ENCODE measurements at places on chromosomes 12 and 14.
A peak's percentile ranks its signal among the peaks of the same experiment; 100 is the strongest.

DNA sequence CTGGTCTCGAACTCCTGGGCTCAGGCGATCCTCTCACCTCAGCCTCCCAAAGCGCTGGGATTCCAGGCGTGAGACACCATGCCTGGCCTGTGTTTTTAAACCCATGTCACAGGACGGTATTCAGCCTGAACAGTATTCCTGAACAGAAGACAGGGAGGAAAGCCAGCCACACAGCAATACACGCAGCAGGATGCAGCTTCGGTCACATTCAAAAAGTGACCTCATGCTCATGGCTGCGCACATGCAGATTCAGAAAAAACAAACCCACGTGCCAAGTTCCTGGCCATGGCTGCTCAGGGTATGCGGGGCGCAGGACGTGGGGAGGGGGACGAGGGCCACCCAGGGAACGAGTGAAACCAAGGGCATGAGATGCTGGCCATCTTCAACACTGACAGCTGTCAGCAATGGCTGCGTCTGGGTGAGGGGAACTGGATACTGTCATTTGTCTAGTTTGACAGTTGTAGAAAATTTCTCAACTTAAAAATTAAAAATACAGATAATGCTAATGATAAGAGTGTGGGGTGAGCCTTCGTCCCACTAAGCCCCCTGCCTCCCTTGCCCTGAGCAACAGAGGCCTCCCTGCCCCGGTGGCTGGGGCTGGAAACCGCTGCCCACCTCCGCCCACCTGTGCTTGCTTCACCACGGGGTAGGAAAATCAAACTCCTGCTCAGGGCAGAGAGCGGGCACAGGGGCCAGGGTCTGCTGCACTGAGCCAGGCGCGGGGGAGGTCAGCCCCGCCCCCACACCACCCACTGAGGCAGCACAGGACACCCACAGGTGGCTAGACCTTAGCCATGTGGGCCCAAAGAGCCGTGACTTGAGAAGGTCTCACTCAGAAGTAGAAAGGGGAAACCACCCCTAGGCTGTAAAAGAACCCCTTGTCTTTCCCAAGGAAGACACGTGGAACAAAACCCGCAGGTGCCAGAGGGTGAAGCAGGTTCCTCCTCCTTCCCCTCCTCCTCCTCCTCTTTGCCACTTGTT lies 84.2 kb downstream of the SCARB1 start:
- no peak for DNase-seq

DNA sequence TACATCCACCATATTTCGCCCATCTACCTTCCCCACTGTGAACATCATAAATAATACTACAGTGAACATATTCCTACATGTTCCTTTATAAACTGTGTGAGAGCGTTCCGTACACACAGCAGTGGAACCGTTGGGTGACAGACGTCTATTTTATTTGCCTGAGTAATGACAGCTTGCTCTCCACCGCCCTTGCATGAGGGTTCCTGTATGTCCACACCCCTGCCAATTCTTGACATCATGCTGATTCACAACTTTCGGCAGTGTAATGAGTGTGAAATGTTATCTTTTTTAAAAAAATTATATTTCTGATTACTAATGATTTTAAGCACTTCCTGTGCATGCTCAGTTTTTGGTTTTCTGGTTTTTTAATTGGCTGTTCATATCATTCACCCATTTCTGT lies 4.3 kb upstream of the RAD52 start:
- DNase-seq, result peak; percentile 35

DNA sequence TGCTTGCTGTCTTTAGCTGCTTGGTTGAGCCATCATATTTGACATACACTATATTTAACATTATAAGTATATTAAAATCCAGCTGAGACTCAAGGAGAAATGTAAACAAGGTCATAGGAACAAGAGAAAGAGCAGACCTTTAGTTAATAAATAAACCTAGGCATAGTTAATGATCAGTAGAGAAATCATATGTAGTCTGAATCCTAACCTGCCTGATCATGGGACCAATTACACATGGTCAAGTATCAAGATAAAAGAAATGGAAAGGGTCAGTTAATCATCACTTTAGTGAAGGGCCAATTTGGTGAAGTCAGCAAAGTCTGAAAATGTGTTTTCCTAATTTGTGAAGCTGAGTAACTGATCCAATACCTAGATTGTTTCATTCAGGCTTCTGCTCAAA lies 7.5 kb downstream of the RNF212B start:
- DNase-seq, result no peak

DNA sequence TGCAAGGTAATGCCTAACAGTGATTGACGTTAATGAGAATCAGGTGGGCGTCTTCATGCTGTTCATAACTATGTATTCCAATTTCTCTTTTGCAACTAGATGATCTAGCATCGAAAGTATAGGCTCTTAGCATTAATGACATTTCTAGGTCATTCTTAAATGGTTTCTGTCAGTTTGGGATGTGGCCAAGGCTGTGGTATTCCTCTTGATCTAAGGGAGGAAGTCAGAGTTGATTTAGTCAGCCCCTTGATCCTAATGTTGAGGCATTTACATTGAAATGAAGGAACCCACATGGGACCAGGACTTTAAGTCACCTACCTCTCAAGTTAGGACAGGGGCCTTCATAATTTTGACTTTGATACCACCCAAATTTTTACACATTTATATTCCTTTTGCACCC lies 448.1 kb downstream of the NPAS3 start:
- DNase-seq, result no peak

DNA sequence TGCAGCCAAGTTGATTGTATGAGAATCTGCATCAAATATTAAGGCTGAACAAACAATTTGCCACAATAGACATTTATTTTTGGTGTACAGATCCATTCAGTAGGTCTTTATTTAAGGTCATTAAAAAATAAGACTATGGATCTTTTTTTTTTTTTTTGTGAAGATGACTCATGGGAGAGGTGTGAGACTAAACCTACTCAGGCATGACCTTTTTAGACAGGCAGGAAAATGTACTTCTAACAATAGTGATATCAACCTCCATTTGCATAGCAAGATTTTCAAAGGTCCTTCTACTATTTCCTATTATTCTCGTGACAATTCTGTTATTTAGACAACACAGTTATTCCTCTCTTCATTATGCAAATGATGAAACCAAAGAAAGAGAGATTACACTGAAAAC lies 39.9 kb upstream of the PTPRR start:
- DNase-seq, result no peak

- DNase-seq, result no peak
These were observed 21.5 kb upstream of the ASPG start for GRCh38 chr14:104064003-104064402.

DNA sequence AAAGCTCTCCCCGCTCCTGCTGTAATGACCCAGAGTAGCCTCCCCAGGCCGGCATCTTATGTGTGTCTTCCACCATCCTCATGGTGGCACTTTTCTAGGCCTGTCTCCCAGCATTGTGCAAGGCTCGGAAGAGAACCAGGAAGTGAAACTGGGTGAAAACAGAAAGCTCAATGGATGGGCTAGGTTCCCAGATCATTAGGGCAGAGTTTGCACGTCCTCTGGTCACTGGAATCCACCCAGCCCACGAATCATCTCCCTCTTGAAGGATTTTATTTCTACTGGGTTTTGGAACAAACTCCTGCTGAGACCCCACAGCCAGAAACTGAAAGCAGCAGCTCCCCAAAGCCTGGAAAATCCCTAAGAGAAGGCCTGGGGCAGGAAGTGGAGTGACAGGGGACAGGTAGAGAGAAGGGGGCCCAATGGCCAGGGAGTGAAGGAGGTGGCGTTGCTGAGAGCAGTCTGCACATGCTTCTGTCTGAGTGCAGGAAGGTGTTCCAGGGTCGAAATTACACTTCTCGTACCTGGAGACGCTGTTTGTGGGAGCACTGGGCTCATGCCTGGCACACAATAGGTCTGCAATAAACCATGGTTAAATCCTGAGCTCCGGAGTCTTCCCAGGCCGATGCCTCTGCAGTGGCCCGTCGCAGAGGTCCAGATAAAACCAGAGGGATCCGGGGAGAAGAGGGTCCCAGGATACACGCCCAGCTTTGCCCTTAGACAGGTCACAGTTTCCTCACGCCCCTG lies 15.6 kb downstream of the ACVRL1 start:
- DNase-seq, result peak; percentile 49

DNA sequence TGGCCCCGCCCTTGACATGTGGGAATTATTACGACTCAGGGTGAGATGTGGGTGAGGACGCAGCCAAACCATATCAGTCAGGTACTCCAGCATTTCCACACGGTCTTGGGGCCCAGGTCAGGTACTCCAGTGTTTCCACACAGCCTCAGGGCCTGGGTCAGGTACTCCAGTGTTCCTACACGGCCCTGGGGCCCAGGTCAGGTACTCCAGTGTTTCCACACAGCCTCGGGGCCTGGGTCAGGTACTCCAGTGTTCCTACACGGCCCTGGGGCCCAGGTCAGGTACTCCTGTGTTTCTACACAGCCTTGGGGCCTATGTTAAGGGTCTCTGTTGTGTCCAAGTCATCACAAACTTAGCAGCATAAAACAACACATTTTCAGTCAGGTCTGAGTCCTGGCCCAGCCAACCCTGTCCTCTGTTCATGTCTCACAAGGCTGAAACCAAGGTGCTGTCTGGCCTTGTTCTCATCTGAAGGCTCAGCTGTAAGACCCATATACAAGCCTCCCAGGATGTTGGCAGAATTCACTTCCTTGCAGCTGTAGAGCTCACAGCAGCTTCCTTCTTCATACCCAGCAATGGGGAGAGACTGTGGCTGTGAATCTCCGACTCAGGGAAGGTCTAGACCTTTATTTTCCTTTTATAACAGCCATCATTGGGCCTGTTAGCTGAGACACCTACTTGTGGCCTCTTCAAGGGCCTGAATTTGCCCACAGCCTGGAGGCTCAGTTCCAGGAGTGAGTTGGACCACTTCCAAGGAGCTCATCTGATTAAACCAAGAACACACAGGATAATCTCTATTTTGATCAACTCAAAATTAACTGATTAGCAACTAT lies 107.6 kb upstream of the SFSWAP start:
- no peak for DNase-seq

DNA sequence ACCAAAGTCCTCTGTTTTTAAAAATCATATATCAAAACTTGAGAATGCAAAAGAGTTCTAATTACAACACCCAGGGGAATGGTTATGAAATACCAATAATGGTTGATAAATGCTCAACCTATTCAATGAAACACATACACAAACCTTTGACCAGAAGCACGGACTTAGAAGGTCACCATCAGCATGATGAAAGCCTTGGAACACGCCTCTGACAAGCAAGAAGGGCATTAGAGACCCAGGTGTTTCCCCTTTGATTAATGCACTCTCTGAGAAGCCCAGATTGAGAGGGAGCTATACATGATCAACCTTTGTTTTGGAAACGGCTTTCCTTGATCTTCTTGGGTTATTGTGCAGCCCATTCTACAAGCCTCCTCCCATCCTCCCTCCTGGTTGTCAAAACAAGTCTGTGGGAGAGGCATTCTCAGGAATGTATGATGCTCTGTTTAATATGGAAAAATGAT lies 69.0 kb downstream of the ZFP36L1 start:
- DNase-seq, result no peak

GRCh38 chr12:109027767-109028166 lies 6.9 kb upstream of the SVOP start:
- DNase-seq, result no peak

DNA sequence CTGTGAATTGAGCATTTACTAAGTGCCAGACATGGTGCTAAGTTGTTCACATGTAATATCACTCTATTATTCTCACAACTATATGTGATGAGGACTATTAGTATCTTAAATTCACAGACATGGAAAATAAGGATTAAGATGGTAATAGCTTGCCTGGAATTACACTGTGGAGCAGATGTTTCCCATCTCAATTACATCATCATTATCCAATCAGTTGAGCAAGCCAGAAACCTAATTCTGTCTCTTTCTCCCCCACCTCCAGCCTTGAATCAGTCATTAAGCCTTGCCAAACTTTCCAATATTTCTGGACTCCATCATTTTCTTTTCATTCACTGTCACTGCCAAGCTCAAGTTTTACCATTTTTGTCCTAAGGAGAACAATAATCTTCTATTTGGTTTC lies 287.8 kb upstream of the KITLG start:
- DNase-seq, result no peak

- no peak for DNase-seq
These were observed 260.9 kb downstream of the ITPR2 start for GRCh38 chr12:26572137-26572536.

DNA sequence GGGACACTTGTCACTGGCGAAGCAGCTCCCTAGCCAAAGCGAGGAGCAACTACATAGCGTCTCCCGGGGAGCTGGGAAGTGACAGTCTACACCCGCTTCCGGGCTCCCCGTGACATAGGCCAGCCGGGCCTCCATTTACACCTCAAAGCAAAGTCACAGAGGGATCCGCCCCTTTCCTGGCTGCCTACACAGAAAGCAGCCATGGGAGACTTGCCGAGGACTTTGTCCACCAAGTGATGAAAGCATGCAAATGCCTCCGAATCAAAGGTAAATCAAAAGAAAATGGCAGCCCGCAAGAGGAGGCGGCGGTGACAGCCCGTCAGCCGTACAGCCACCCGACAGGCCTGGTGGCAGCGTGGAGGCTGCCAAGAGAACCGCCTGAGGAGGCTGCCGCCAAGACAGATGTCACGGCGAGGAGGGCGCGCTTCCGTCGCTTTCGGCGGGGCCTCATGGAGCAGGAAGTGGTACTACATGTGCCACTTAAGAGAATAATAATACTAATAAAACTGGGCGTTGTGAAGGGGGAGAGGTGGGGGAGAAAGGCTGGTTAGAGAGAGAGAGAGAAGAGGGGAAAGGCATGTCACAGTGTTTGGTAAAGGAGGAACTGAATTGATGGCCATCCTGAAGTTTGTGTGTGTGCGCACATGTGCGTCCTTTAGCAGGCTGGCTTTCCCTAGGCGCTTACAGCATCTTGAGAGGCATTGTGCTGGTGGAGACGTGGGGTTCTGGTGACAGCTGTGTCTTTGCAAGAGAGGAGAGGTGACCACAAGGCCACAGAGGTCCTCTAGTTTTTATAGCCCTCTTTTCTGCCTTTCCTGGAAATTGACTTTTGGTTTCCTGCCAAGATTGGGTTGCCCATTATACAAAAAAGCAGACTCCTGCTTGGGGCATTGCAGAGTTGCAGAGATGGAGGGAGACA lies 661.7 kb downstream of the VRK1 start:
- DNase-seq, result no peak

DNA sequence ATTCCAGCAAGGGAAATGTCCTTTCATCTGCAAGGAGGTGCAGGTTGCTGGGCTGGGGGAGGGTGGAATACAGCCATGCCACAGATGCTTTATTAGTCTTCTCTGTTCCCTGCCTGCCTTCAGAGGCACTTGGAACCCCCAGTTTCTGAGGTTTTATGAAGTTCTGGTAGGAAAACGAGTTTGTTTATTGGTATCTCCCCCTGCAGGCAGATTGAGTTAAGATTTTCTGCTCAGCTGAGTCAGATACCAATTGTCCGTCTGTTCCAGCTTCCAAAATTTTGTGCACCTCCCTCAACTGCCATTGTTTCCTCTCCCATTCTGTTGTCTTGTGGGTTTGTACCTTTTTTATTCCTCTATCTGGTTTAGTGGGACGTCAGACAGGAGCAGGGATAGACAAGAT lies 155.6 kb downstream of the ETV6 start:
- DNase-seq, result no peak

DNA sequence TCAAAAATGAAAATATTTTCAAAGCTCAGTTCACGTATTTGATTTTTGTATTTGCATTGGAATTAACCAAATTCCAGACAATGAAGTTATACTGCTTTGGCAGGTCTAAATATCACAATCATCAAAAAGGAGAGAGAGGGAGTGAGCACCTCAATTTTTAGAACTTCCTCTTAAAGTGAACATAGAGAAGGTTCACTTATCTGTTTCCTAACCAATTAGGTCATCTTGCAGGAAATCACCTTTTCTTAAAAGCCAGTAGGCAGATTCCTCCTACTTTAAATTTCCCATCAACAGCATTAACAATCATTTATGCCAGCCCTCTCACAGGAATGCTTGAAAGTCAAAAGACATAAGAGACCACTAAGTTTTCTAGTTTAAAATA lies 388.7 kb downstream of the ZFP36L1 start:
- no peak for DNase-seq

GRCh38 chr12:54356228-54356627 lies 8.1 kb downstream of the GPR84 start:
- DNase-seq, result no peak

All from AG08396 (cell line).